ENCODE measurements at places on chromosomes 11 and 22.

DNA sequence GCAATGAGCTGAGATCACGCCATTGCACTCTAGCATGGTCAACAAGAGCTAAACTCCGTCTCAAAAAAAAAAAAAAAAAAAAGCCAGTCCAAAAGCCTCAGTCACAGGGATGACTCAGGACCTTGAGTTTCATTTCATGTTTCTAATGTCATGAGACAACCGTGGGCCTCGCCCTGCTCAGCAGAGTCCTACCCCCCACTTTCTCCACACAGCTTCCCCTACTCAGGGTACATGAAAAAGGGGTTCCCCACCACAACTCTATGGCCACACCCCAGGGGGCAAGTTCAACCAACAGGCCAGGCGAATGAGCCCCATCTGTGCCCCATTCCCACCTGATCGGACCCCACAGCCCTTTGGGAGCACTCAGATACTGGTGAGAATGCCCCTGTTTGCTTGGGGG, 24.3 kb upstream of the ADA2 start:
- DNase-seq: peak; percentile 44

- no peak for DNase-seq
These were observed 37.8 kb downstream of the PPP6R3 start for GRCh38 chr11:68498321-68498720.

- DNase-seq: no peak
These were observed 75.6 kb upstream of the APOA1 start for GRCh38 chr11:116913000-116913399.

- DNase-seq: no peak
These were observed 3.7 kb upstream of the RELT start for GRCh38 chr11:73372375-73372993.

DNA sequence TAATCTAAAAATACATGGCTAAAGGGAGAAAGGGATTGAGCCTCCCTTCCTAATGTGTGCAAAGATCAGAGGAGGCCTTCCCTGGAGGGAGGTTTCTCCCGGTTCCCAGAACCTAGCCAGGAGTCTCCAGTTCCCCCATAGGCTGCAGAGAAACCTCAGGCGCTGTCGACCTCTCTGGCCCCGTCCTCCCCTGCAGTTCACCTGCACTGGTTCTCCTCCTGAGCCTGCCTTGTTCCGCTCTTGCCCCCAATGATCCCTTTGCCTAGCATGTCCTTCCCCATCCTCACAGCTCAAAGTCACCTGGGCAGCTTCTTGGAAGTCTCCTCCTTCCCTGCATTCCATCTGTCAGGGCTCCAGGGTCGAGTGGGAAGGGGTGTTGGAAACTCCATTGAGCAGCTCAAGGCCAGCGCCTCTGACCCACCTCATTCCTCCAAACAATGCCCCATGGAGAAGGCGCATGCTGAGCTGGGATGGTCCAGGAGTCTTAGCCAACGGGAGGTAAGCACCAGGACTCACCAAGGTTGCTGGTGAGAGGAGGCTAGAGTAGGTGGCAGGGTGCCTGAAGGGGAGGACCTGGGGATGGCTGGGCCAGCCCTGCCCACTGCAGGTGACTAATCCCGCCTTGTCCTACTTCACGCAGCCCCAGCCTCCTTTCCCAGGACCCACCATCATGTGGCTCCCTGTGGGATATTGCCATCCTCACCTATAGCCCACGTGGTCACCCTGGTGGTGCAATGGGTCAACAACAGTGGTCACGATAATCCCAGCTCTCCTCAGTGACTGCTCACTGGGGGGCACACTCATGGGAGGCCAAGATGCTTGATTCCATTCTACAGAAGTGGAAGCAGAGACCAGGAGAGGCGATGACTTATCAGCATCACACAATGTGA, 15.4 kb downstream of the RSPH14 start:
- no peak for DNase-seq

- DNase-seq: peak; percentile 33
These were observed 8.2 kb downstream of the SUSD2 start for GRCh38 chr22:24189249-24190158.

DNA sequence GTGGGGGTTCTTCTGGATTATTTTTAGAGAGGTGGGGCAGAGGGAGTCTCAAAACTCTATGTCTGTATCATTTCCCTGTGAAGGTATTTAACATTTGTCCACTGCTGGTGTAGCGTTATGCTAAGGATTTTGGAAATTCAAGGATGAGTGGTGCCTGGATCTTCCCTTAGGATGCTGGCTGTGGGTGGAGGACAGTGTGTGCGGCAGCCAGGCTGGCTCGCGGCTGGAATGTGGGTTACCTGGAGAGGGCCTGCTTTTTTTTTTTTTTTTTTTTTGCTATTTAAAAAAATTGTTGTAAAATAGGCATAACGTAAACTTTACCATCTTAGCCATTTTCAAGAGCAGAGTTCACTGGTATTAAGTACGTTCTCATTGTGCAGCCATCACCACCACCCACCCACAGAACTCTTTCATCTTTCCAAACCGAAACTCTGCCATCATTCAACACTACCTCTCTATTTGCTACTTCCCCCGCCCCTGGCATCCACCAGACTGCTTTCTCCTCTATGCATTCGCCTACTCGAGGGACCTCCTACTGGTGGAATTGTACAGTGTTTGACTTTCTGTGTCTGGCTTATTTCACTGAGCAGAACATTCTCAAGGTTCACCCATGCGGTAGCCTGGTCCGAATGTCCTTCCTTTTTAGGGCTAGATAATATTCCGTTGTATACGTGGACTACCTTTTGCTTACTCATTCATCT, 67.1 kb downstream of the PARVB start:
- no peak for DNase-seq

Measured in activated B cell treated with CpG ODN at 0.5 μM for 24 hours (primary cell).